ENCODE measurements at places on chromosomes 6 and 20.
A peak's percentile ranks its signal among the peaks of the same experiment; 100 is the strongest.

DNA sequence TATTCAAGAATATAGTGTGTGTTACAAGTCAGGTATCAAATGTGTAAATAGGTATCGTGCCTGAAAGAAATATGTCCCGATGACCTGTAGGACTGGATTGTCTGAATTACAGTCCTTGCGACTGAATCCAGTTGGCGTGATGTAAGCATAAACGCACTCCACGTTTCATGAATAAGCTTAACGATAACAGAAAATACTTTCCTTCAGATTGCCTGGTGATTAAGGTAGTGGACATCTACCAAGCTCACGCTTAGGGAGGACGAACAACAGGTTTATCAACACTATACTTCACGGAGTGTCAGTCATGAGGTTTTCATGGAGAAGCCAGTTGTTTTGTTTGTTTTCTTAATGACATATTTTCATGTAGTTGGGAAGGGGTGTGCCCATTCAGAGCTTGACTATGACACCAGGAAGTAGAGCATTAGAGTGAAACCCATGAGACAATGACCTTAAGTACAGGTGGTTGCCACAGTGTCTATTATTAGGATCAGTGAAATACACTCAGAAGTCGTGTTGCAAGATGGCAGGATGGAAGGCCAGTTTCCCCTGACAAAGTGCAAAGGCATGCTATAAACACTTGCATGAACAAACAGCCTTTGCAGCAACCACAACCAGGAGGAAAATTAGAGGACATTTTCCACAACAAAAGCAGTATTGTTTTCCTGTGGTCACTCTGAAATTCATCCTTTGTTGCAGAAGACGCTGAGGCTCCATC, 305.8 kb upstream of the PRDM1 start:
- no peak for DNase-seq

DNA sequence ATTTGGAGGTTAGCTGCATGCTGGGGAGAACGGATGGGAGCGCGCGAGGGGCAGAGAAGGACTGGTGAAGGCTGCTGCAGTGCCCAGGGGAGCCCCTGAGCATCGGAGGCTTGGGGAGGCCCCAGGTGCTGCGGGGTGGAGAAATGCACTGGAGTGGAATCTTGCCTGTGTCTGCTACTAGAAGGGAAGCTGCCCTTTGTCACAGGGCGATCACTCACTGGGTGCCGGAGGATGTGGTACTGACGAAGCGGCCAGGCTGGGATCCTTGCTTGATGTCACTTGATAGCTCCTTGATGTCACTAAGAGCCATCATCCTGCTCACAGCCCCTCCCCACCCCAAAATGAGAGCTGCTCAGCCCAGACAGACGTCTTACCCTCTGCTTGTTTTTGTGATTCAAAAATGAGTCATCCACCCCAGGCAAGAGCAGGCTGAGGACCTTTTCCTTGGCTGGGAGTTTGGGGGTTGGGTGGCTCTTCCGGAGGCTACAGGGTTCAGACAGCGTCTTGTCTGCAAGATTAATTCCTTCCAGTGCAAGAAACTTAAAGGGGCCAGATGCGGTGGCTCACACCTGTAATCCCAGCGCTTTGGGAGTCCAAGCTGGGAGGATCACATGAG, 62.6 kb upstream of the PMEPA1 start:
- peak; percentile 35 for DNase-seq

GRCh38 chr6:65170273-65170672, 536.8 kb downstream of the EYS start:
- no peak for DNase-seq

DNA sequence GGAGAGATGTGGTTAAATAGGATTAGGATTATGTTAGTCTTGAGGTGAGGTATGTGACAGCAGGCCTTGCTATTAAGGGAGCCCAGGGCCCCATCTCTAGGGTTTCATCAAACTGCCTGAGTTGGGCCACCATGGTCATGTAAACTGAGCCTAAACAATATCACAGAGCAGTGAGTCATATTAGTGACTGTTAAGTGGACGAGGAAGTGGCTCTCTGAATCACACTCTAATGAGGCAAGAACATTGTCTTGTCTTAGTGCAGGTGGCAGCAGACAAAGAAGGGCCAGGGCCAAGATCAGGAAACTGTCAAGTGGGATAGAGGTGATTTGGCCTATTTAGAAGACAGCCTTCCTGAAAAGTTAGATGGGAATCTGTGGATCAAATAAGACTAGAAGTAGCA, 23.1 kb downstream of the ENPP3 start:
- no peak for DNase-seq

DNA sequence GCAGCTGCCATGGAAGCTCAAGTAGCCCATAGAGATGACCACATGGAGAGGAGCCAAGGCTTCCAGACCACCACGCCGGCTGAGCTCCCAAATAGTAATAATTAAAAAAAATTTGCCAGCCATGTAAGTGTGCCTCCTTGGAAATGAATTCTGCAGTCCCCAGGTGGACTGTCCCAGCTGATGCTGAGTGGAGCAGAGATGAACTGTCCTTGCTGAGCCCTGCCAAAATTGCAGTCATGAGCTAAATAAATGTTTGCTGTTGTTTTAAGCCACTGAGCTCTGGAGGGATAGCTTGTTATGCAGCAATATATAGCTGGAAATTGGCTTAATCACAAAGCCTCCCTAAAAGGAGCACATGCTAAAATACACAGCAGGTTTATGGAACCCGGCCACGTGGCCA, 55.6 kb upstream of the SNRPB2 start:
- DNase-seq = no peak

DNA sequence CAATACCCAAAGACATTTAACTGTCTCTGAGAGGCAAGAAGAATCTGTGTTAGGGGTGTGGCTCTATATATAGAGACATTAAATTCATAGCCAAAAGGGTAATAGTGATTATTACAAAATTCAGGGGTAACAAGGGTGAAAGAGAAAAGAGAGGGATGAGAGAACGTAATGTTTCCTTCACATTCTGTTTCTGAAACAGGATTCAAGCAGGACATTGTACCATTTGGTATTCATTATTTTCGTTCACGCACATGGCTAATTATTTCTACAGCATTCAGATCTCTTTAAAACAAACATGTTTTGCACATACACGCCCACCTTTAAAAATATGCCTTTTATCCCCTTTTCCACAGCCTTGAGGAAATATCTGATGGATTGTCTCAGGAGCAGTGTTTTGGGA, 122.7 kb downstream of the GMPR start:
- DNase-seq = no peak

GRCh38 chr6:32432050-32432450, 7.6 kb upstream of the HLA-DRA start:
- DNase-seq = no peak

DNA sequence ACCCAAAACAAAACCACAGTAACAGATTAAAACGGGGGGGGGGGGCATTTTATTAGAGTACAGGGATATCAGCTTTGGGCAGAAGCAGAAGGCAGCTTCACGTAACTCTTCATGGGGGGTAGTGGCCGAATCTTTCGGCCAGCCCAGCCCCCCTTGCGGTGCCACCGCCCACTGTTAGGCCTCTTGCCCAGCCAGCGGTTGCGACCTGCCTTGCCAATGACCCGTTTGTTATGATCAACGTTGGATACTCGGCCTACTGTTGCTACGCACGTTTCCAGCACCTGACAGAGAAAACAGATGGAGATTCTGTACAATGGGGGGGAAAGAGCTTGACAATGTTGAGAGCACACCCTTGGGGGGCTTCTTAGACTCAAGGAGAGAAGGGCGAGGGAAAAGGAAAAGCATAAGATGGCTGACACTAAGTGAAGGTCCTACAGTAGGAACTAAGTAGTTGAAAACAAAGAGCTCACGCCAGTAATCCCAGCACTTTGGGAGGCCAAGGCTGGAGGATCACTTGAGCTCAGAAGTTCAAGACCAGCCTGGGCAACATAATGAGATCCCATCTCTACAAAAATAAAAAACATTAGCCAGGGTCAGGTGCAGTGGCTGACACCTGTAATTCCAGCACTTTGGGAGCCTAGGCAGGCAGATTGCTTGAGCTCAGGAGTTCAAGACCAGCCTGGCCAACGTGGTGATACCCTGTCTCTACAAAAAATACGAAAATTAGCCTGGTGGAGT, 724 bp upstream of the CUL7 start:
- DNase-seq = no peak

- DNase-seq = no peak
Measured at GRCh38 chr6:141097471-141097870, 1035.3 kb upstream of the GJE1 start.

Measured in stimulated activated CD4-positive, alpha-beta T cell treated with anti-CD3 and anti-CD28 coated beads, Interleukin-1b, Interleukin-23, amount 100 ng/mL, for 48 hours (primary cell).